ENCODE measurements at places on chromosomes 4 and X. TPM values are rescaled to one million over a fixed set of nuclear protein-coding genes. Genes with fewer than 3 reads are reported as not detected.

- DNase-seq: no peak
These were observed 90.5 kb upstream of the EGFL6 start for GRCh38 chrX:13478740-13479451.

DNA sequence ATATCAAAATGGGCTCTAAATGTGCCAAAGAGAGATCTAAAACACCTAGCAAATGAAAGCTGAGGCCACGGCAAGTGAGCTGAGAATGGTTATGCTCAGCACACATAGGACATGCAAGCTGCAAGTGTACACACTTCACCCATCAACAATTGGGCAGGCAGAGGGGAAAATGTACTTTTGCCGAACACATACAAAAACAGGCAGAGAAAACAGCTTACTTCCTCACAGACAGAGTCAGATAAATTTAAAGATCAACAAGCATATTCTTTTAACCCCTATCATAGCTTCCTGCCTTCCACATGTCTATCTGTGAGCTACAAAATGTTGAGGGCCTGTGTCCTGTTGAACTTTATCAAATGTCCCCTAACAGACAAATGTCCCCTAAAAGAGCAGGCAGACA, 60.3 kb downstream of the SH3KBP1 start:
- no peak for DNase-seq

- no peak for DNase-seq
These were observed 37.1 kb upstream of the IRAK1 start for GRCh38 chrX:154056770-154057241.

GRCh38 chr4:91031761-91032160, 904.6 kb downstream of the CCSER1 start:
- DNase-seq: no peak

GRCh38 chrX:11504234-11504633, 161.5 kb downstream of the ARHGAP6 start:
- no peak for DNase-seq

GRCh38 chr4:128846063-128846462, 36.6 kb downstream of the JADE1 start:
- no peak for DNase-seq

- no peak for DNase-seq
These were observed 815.1 kb upstream of the POU3F4 start for GRCh38 chrX:82692991-82693390.

- DNase-seq: no peak
These were observed 265.4 kb upstream of the DCAF8L1 start for GRCh38 chrX:28246675-28247074.

DNA sequence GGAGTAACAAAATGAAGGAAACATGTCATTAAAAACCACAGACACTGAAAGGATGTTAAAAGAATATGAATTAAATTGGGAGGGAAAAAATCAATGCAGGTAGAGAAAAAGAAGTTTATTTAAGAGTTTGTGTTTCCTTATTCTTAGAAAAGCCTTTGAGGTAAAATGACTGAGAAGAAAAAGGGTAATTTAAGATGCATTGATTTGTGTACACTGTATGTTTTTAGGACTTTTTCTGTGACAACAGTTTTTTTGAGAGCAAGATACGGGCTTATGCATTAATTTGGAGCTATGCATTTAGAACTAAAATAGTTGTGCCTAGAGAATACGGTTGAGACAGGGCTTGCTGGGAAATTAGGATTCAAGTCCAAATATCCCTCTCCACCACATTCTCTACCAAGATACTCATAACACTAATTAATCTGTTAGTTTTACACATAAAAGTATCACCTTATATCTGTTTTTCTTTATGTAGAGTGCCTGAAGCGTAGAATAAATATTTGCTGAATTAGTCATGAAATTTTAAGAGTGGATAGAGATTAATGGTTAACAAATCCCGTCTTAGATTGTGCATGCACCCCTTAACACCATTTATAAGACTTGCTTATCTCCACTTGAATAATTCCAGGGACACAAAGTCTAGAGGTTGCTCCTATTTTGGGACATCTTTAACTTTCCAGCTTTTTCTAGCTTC, 232.5 kb downstream of the PCDH7 start:
- DNase-seq: no peak

ZNF732 gene
- total RNA-seq: not detected

DNA sequence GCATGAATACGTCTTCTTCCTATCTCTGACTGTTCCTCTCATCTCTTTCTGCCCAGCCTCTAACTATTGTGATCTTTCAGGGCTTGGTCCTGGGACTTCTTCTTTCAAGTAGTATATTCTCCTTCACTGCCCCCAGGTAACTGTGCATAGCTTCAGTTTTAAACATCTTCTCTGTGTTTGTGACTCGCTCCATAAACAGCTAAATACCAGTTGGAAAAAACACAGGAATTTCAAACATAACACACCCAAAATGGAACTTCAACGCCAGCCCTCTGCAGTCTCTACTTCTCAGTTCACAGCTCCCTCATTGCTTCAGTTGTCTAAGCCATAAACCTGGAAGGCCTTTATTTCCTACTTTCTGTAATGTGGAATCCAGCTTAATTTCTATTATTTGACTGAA, 16.6 kb downstream of the TRIML2 start:
- no peak for DNase-seq

BEX1 gene
- 81.4 TPM for total RNA-seq

DNA sequence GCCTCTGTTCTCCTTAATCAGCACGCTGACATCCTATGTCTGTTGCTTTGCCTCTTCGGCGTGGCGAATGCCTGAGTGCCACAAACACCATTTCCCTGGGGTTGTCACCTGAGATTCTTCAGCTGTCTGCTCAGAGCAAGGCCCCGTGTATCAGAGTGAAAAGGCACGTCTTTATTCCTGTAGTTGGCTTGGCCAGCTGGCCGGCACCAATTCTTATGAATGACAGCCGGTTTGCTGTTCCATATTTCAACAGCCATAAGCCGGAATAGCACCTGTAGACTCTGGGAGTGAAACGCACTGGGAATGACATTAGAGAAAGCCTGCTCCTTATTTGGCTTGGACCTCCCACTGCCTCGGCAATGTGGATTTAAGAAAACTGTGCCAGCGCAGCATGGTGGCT, 89.3 kb downstream of the MGST2 start:
- no peak for DNase-seq

BMX gene
- total RNA-seq: not detected

ATOH1 gene
- total RNA-seq: 0.55 TPM

- DNase-seq: no peak
These were observed 1.3 kb downstream of the GABRE start for GRCh38 chrX:151973060-151973661.

SPANXN3 gene
- total RNA-seq: not detected

- DNase-seq: no peak
These were observed 550.3 kb downstream of the SMARCA1 start for GRCh38 chrX:128973033-128973432.

DNA sequence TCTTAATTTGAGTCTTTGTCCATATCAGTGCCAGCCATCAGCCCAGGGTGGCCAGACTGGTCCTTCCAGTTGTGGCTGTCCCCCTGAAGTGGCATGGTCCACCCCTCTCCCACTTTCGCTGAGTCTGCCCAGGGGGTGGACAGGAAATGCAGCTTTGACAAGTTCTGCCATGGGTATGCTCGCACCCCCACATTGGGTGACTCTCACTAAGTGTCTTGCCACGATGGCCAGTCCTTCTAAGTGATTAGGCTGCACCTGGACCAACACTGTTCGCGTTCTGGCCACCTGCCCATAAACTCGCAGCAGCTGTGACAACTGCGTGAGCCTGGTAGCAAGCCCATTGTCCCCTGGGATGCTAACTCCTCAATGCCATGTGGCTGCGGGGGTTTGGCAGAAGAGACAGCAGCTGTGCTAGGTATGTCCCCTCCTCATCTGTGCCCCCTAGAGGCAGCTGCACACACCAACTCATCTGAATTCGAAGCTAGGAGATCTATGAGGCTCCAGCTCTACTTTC, 10.0 kb upstream of the LNX1 start:
- DNase-seq: peak; percentile 28

TDO2 gene
- not detected for total RNA-seq

DNA sequence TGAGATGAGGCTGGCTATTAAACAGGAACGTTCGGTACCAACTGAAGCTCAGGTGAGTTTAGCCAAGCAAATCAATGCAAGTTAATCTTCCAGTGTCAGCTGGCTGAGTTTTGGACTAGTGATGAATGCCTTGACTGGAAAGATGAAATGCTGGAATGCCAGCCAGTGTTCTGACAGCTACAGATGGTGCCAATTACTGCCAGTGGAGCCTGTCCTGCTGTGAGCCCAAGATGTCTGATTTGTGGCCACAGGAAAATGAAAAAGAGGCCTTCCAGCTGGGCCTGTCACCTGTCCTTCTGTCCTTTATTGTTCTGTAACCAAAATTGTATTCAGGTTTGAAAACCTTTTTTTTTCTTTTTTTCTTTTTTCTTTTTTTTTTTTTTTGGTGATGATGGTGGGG, 223.1 kb downstream of the AFF2 start:
- DNase-seq: no peak

GRCh38 chr4:159051245-159052071, 51.4 kb upstream of the RAPGEF2 start:
- DNase-seq: no peak

DNA sequence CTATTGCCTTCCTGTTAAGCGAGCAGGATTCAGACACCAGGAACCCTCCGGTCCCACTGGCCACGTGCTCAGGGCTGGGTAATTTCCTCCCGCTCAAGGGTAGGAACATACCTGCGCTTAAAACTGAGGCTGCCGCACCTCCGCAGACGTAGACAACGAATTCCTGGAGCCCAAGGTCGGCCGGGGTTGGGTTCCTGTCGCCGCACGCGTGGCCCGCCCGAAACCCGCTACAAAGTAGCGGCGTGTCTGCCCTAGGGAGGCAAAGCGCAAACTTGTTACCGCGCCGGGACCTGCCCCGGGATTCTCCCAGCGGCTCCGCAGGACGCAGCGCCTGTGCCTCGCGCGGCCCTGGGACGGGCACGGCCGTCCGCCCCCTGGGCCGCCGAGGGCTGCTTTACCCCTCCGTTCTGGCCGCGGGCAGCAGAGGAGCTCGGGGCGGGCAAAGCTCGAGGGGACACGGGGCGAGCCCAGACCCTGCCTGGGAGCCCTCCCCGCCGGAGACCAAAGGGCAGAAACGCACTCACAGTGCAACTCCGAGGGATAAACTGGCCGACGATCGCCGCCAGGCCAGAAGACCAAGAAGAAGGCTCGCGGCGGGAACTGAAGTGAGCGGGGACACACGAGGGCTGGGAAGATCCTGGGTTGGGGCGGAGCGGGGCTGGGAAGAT, at the start of gene ERVMER34-1:
Gene ERVMER34-1 (minus strand): TSS at position 607 of the 668 bp plus-strand sequence. CDS start 5,905 bp downstream, outside the sequence.
- DNase-seq: peak; percentile 77

DNA sequence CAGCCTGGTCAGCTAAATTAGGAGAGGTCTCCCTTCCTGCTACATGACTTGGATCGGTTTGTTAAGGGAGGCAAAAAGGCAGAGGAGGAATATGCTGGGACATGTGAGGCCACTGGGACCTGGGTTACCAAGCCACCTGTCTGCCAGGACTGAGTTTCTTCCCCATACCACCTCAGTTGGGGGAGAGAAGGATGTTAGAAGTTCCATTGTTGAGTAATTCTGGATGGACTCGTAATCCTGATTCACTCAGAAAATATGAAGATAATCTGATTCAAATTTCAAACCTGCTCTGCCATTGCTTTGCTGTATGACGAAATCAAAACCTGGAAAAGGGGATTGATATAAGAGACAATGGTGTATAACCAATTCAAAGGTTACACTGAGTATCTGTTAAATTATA, 97.4 kb upstream of the S100G start:
- no peak for DNase-seq

DNA sequence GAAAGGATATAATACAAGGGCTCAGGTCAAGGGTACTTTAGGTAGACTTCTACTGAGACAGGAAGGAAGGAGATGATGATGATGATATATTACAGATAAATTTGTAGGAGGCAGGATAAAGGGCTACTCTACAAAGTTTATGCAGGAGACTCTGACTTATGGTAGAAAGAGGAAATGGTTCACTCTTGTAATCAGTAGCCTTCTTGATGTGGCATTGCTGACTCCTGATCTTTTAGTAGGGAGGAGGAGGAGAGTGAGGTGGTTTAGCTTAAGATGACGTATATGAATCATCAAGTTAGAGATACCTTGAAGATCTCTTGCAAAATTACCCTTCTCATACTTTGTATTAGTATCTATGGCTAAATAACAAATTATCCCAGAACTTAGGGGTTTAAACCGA, 4.7 kb downstream of the BLTP1 start:
- no peak for DNase-seq

HSFX2 gene
- 1.2 TPM for total RNA-seq

SUV39H1 gene
- 20.4 TPM for total RNA-seq

DNA sequence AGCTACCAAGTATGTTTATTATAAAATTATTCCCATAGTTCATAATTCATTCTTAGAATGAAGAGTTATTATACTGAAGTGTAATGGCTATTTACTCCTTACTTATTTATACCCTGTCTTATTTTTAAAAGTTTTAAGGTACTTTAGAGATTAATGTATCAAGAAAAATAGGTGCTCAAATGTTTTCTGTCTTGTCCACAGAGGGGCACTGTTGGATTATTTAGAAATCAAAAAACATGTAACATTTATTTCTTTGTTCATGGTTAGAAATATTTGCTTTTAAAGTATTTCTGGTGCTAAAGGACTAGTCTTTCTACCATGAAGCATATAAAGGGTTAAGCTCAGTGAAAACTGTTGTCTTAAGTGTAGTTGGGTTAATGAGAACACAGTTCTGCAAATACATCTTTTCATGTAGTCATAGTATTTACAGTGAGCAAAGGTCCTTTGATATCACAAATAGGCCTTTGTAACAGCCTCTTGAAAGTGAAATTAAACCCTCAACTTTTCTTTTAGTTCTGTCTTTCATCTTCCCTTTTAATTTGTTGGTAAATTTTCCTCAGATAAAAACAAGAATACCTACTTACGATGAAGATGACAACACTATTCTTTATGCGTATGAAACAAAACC, 7.7 kb downstream of the SCML1 start:
- no peak for DNase-seq

PNMA3 gene
- total RNA-seq: 5.2 TPM

- DNase-seq: no peak
These were observed 84.3 kb downstream of the PAPSS1 start for GRCh38 chr4:107635735-107636134.

GRCh38 chr4:107800706-107801105, 24.0 kb upstream of the SGMS2 start:
- no peak for DNase-seq

DNA sequence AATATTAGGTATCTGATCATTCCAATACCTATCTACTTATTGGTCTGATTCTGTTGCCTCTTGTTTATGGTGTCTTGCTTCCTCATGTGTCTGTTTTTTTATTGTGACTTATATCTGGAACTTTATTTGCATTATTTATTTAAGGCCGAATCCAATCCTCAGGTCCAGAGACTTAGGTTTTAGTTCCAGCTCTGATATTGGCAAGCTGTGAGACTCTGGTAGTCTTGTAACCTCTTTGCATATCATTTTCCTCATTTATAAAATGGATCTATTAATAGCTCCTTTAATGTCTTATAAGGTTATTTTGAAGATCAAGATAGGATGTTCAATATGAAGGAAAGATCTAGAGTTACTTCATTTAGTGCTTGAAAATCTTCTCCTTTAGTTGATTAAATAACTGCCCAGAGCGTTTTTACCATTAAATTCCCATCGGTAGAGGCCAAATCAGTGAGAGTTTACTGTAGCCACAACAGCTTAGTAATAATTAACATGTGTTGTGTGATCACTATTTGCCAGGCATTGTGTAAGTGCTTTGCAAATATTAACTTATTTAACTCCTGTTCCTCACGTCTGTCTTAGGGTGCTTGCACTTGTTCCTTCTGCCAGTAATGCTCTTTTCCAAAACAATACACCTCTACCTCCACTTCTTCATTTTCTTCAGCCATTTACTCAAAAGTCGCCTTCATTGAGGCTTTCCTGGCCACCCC, 82.2 kb downstream of the CC2D2A start:
- DNase-seq: no peak

CT45A5 gene
- 0.18 TPM for total RNA-seq

CCKAR gene
- total RNA-seq: not detected

USP17L29 gene
- not detected for total RNA-seq

GRCh38 chrX:76971393-76972376, 475.5 kb upstream of the FGF16 start:
- DNase-seq: no peak

All from H7 (cell line).